NCI-H1436 treated with DMSO at 0.1 percent for 48 hours (cell line): ENCODE measurements at places on chromosomes 2 and 18.

GRCh38 chr2:34003795-34004194, 404.7 kb upstream of the FAM98A start:
- DNase-seq, result no peak

DNA sequence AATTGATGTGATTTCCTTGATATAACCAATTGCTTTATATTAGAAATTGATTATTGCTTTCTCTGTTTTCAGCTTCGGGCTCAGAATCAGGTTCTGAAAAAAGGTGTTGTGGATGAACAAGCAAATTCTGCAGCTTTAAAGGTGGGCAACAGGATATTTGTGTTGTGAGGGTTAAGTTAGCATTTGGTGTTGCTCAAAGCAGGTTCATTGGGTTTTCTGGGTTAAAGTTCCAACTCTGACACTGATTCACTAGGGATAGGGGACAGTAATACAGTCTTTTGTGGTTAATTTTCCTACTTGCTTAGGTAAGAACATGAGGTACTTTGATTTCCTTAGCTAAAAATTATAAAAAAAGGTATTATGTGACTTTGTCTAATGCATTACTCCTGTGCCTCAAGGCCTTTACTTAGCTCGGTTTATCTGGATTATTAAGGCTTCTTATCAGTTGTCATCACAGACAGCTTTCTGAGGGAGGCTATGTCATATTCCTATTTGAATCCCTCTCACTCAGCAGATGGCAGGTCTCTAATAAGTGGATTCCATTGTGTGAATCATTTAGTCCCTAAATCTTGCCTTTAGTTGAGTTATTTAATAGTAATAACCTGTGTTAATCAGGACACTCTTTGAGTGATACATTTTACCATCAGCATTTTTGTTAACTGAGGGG, 78.9 kb upstream of the STON1 start:
- no peak for DNase-seq

GRCh38 chr2:209600341-209601171, 171.1 kb upstream of the UNC80 start:
- no peak for DNase-seq

GRCh38 chr2:212181646-212182045, 357.0 kb downstream of the ERBB4 start:
- no peak for DNase-seq

- no peak for DNase-seq
These were observed 260.7 kb downstream of the SPAG16 start for GRCh38 chr2:213544940-213545339.

GRCh38 chr18:79718126-79718525, 38.5 kb downstream of the CTDP1 start:
- no peak for DNase-seq

DNA sequence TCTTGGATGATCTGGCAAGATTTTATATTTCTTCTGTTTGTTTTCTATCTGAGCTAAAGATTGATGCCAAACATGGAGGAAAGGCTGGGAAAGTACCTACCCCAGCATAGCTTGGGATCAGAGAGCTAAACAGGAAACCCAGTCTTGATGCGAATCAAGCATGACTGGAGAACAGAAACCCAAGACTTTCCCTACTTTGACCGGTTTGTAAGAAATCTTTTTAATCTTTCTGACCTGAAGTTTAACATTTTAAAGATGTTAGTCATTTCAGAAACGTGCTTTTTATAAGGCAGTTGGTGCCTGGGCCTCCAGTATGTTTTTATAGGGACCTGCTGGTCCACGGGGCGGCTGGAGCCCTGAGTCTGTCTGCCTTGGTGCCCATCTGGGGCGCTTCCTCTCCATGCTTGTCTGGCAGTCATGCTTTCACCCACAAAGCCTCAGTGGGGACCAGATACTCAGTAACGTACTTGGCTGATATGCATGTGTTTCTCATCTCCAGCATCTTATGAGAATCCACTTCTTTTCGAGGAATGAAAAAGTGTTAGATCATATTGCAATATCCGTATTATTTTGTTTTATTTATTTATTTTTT, 266.5 kb downstream of the PTGR3 start:
- DNase-seq, result no peak

GRCh38 chr2:25570161-25570845, 103.1 kb downstream of the DTNB start:
- no peak for DNase-seq

DNA sequence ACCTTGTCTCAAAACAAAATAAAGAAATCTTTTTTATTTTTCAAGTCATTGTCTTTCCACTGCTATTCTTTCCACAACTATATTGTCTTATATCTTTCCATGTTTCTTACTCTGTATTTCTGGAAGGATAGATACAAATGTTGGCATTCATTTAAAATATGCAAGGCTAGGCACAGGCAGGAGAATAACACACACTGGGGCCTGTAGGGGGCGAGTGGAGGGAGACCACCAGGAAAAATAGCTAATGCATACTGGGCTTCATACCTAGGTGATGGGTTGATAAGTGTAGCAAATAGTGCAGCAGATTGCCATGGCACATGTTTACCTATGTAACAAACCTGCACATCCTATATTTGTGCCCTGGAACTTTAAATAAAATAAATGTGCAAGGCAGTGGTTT, 9.6 kb downstream of the MRPL30 start:
- DNase-seq, result no peak

- DNase-seq, result no peak
These were observed 1973.4 kb downstream of the SUCLG1 start for GRCh38 chr2:82485701-82486100.

DNA sequence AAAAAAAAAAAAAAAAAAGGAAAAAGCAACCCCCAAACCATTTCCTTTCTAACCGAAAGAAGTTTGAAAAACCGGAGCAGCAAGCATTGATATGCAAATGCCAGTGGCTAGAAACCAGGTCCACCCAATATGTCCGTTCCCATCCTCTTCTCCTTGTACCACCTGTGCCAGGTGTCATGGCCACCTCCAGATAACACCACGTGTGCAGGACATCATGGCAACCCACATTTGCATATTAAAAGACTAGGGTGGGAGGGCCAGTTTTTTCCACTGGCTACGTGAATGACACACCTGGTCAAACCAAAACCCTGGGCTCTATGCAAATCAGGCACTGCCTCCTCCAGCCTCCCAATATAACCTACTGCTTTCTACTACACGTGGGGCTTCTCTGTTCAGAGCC, 303.3 kb upstream of the GULP1 start:
- no peak for DNase-seq

DNA sequence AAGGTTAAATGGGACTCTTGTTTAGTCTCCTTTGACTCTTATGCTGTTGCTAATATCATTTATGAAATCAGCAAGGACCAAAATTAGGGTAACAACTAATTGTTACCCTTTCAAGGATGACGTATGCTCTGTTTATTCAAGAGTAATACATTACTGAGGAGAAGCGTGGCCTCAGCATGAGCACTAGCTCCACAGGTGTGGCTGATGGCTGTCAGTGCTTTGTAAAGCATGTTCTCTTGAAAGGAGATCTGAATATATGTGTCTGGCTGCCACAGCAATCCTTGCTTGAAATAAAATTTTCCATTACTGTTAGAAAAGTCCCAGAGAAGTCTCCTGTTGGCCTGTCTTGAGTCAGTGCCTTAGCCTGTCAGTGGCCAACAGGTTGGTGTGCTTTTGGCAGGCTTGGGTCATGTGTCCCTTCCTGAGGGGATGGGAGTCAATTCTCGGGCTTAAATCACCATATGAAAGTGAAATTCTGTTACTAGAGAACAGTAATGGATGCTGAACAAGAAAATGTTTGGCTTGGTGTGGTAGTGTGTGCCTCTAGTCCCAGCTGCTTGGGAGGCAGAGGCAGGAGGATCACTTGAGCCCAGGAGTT, 32.7 kb downstream of the ABI2 start:
- no peak for DNase-seq

- no peak for DNase-seq
These were observed 61.7 kb downstream of the PLB1 start for GRCh38 chr2:28557389-28558131.

DNA sequence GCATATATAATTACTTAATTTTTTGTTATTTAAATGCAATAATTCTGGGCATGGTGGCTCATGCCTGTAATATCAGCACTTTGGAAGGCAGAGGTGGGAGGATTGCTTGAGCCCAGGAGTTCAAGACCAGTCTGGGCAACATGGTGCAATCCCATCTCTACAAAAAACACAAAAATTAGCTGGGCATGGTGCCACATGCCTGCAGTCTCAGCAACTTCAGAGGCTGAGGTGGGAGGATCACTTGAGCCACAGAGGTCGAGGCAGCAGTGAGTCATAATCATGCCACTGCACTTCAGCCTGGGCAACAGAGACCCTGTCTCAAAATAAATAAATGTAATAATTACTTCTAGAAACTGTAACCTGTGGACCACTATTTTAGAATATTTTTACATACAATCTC, 21.5 kb upstream of the TMEM87B start:
- DNase-seq, result no peak

GRCh38 chr2:141331127-141331526, 799.7 kb downstream of the LRP1B start:
- no peak for DNase-seq

- no peak for DNase-seq
These were observed 82.3 kb upstream of the CTDP1 start for GRCh38 chr18:79597176-79597830.

DNA sequence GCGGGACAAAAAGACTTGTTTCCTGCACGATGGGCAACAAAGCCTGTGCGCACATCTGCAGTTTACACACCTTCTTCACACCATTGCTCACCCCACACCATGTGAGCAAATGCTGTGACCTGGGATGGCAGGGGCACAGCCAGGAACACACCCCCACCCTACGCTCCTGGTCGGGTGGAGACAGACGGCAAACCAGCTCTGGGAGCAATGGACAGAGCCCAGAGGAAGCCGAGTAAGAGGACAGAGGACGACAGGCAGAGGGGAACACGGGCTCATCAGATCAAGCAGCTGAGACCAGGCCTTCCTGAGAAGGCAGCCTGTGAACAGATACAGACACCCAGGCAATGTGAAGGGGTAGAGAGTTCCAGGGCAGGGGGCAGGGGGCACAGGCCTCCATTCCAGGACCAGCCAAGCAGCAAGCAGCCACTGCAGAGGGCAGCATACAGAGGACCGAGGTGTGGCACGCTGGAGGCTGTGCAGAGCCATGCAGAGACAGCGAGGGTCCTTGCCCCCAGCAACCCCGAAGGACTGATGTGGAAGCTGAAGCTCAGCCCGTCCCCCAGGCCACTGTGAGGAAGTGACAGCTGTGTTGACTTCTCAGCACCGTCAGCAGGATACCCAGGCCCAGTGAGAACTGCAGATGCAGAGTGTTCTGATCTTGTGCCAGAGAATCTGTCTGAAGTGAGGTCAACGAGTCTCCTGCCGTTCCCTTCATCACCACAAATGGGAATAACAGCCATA, 46.2 kb downstream of the PARD6G start:
- no peak for DNase-seq

DNA sequence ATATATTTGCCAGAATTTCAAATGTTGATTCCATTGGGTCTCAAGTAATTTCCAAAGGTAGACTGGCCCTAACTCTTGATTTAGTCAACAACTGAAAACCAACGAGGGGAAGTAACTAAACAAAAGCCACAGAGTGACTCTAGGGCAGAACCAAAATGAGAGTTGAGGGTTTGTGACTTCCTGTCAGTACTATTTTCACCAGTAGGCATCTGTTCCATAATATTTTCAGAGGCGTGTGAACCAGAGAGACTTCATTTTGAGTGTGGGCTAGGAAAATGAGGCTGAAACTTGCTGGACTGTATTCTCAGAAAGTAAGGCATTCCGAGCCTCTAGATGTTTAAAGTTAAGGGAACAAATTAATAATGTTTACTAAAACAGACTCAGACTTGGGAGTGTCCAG, 70.6 kb downstream of the GDF7 start:
- DNase-seq, result no peak

DNA sequence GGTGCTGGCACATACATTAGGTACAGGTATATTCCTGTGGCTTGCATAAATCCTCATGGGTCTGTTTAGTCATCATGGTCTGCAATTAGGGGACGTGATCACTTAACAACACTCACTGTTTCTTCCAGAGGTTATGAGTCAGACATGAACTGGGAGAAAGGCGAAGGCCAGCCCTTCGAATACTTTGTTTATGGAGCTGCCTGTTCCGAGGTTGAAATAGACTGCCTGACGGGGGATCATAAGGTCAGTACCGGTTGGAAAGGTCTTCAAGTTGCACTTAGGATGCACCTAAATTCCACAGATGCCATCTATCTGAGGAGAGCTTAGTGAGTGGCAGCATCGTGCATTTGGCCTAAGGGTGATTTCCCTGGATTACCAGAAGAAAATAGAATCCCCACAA, 76.9 kb downstream of the AOX1 start:
- DNase-seq, result no peak

- DNase-seq, result no peak
These were observed 7.7 kb upstream of the ICOS start for GRCh38 chr2:203928849-203929248.

GRCh38 chr2:23380562-23381065, 4.4 kb upstream of the KLHL29 start:
- no peak for DNase-seq

- DNase-seq, result no peak
These were observed 25.0 kb downstream of the FAM178B start for GRCh38 chr2:96961210-96961950.

- no peak for DNase-seq
These were observed 9.0 kb upstream of the GAL3ST2 start for GRCh38 chr2:241767464-241768250.

DNA sequence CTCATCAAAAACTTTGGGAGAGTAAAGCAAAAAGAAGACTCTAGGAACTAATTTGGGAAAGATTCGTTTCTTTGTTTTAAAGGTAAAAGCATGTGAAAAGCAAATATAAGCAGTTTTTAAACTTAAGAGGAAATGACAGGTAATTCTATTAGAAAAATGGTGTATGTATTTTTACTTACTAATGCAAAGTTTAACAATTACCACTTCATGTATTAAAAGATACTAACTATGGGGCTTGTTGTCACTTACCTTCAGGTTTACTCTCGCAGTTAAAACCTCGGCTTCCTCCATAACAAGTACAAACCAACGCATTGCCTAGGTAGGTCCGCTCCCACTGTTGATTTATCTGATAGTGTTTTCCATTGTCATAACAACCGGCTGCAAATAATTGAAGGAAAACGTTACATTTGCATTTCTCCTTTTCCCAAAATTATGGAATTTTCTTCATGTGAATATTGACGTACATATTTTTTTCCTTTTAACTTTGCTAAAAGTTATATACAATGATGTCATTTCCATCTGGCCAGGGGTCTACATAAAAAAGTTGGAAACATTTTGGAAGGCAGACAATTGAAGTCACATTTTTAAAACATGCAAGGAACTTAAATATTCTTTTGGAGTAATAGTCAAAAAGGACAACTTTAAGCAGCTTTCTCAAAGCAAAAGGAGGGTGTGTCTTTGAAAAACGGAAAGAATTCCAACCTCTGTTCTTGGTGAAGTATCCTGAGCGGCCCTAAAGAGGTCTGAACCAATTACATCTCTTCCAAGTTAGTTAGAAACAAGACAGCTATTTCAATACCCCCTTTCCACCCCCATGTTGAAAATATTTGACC, 1.2 kb downstream of the FN1 start:
- no peak for DNase-seq

DNA sequence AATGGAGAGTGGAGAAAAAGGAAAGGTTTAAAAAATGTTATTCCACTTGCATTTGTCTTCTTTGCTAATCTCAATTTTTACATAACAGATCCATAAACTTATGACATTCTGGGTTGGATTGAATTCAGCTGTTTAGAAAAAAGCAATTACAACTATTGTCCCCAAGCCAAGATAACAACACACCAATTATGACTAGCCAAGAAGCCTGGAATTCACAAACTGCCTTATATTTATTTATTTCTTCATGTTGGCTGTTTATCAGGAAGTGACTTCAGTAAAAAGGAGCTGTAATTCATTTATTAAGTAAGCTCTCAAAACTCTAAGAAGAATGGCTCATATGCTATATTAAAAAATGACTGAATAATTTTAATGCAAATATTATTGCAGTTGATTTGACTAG, 137.4 kb downstream of the CALCRL start:
- no peak for DNase-seq
